Mesangial cell (primary cell): ENCODE measurements at places on chromosomes 12 and 14. TPM values are rescaled to one million over a fixed set of nuclear protein-coding genes. Genes with fewer than 3 reads are reported as not detected.

Gene CLEC1B
- total RNA-seq = not detected in 2 replicates

Gene AQP5
- total RNA-seq = 0.13 TPM in 1 of 2 replicates, not detected in the other

Gene KRT75
- not detected in 2 replicates for total RNA-seq

Gene NEDD1
- total RNA-seq = 14.5 and 25.4 TPM in 2 replicates

Gene TESPA1
- total RNA-seq = not detected in 2 replicates

Gene GPX2
- not detected in 2 replicates for total RNA-seq

Gene PRIMA1
- total RNA-seq = not detected in 2 replicates

Gene KRT73
- not detected in 2 replicates for total RNA-seq

Gene NANOG
- not detected in 2 replicates for total RNA-seq

Gene CRACR2A
- 1.8 and 8.1 TPM in 2 replicates for total RNA-seq

Gene GNS
- 60.6 and 143 TPM in 2 replicates for total RNA-seq

Gene SMOC1
- 0.13 and 0.16 TPM in 2 replicates for total RNA-seq

Gene SH2B3
- 32.1 and 48.2 TPM in 2 replicates for total RNA-seq

Gene PCED1B
- 2.1 and 4.6 TPM in 2 replicates for total RNA-seq

Gene LHX5
- not detected in 2 replicates for total RNA-seq

Gene AHNAK2
- total RNA-seq = 29.8 and 129 TPM in 2 replicates

Gene FBXO21
- 57.5 and 94.1 TPM in 2 replicates for total RNA-seq

Gene PIANP
- 0.16 and 2.9 TPM in 2 replicates for total RNA-seq

Gene ARG2
- total RNA-seq = 1.5 and 16.1 TPM in 2 replicates

Gene ACSM4
- total RNA-seq = not detected in 2 replicates

Gene RAD51AP1
- 1.3 and 15.8 TPM in 2 replicates for total RNA-seq

Gene GABARAPL1
- 21.0 and 94.1 TPM in 2 replicates for total RNA-seq

Gene EID3
- total RNA-seq = 1.3 and 1.4 TPM in 2 replicates

Gene CLEC9A
- total RNA-seq = not detected in 2 replicates

Gene AKAP5
- total RNA-seq = 0.98 and 7.0 TPM in 2 replicates

Gene MED6
- 19.7 and 19.8 TPM in 2 replicates for total RNA-seq

Gene CCDC60
- not detected in 2 replicates for total RNA-seq

Gene ADAM21
- total RNA-seq = under 0.01 TPM in 1 of 2 replicates, not detected in the other

Gene GCN1
- 73.0 and 79.4 TPM in 2 replicates for total RNA-seq

Gene OVCH1
- total RNA-seq = not detected in 2 replicates

Gene C14orf39
- not detected in 2 replicates for total RNA-seq

Gene PIK3C2G
- not detected in 2 replicates for total RNA-seq

Gene CACNB3
- 18.1 and 33.2 TPM in 2 replicates for total RNA-seq

Gene RDH12
- not detected in 2 replicates for total RNA-seq

Gene KRT7
- 67.6 and 135 TPM in 2 replicates for total RNA-seq

Gene SERPINA3
- 0.16 and 1.6 TPM in 2 replicates for total RNA-seq

Gene INSM2
- total RNA-seq = not detected in 2 replicates

Gene DCN
- 110 and 498 TPM in 2 replicates for total RNA-seq

Gene VDR
- 1.3 and 1.6 TPM in 2 replicates for total RNA-seq

Gene NRL
- 3.4 and 3.5 TPM in 2 replicates for total RNA-seq

Gene SERPINA4
- total RNA-seq = not detected in 2 replicates

Gene NKX2-1
- total RNA-seq = not detected in 2 replicates

Gene TSHR
- 7.2 TPM in 1 of 2 replicates, not detected in the other for total RNA-seq

Gene DLK1
- total RNA-seq = 1.1 TPM in 1 of 2 replicates, not detected in the other

Gene RPAP3
- total RNA-seq = 6.5 and 11.4 TPM in 2 replicates

Gene TAC3
- total RNA-seq = not detected in 2 replicates

Gene OR4E2
- total RNA-seq = not detected in 2 replicates

Gene PLA2G1B
- not detected in 2 replicates for total RNA-seq

Gene ZDHHC22
- not detected in 2 replicates for total RNA-seq

Gene SPX
- total RNA-seq = 3.3 and 6.5 TPM in 2 replicates

Gene ANKRD33
- total RNA-seq = not detected in 2 replicates

Gene BCL2L14
- total RNA-seq = not detected in 2 replicates

Gene SLC4A8
- 1.1 and 1.3 TPM in 2 replicates for total RNA-seq

Gene PLCZ1
- total RNA-seq = not detected in 2 replicates

Gene SYCP3
- total RNA-seq = 0.13 TPM in 1 of 2 replicates, not detected in the other
